ENCODE measurements at places on chromosomes 1 and 21.

DNA sequence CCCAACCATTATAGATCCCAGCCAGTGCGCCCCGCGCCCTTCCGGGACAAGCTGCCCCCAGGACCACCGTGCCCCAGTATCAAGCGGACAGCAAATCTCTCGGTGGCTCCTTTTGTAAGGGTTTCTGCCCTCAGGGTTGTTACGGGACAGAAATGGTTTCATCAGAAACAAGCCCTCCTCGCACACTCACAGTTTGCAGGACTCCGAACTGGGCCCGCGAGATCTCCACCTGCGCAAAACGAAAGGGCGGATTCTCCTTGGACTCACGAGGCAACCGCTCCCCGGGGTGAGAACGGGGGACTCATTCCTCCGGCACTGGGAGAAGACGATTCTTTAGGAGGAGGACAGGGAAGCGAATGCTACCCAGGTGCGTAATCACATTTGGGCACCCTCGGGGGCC is 51.1 kb upstream of the H6PD start:
- DNase-seq: no peak

GRCh38 chr21:31293986-31294385 is 50.1 kb downstream of the TIAM1 start:
- DNase-seq: no peak

DNA sequence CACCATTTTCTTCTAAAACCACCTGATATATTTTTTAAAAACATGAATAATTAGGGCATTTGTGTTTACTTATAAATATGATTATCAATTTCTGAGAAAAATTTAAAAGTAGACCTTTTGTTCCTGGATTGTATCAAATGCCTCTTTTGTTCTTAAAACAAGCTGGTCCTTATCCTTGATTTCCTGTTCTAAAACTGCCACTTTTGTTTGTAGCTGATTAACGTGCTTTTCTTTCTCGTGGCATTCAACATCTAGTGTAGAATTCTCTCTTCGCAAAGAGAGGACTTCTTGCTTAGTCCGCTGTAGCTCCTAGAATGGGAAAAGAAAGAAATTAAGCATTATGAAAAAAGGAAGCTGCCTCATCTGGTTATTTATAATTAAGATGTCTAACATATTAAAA is 25.0 kb downstream of the SASS6 start:
- DNase-seq: no peak

GRCh38 chr21:46000182-46000730 is 18.7 kb downstream of the COL6A1 start:
- DNase-seq: no peak

- no peak for DNase-seq
Observed at GRCh38 chr21:41466024-41466820, 40.2 kb downstream of the MX1 start.

DNA sequence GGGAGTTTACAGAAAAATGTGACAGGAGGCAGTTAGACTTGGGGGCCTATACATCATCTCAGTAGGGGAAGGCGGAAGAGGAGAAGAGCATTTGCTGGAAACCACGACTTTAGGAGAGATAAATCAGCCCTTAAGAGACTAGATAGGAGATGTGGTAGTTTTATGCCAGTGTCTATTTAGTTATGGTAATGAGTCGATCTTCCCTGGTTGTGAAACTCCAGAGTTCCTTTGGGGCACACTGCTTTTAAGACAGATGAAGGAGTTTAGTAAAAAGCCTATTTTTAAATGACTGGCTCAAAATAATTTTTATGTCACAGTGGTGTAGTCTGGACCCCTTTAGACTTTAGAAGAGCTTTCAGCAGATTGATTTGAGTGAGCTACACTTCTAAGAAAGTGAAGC is 7.8 kb downstream of the PGM1 start:
- no peak for DNase-seq
